ENCODE measurements at places on chromosomes 6 and 20.

DNA sequence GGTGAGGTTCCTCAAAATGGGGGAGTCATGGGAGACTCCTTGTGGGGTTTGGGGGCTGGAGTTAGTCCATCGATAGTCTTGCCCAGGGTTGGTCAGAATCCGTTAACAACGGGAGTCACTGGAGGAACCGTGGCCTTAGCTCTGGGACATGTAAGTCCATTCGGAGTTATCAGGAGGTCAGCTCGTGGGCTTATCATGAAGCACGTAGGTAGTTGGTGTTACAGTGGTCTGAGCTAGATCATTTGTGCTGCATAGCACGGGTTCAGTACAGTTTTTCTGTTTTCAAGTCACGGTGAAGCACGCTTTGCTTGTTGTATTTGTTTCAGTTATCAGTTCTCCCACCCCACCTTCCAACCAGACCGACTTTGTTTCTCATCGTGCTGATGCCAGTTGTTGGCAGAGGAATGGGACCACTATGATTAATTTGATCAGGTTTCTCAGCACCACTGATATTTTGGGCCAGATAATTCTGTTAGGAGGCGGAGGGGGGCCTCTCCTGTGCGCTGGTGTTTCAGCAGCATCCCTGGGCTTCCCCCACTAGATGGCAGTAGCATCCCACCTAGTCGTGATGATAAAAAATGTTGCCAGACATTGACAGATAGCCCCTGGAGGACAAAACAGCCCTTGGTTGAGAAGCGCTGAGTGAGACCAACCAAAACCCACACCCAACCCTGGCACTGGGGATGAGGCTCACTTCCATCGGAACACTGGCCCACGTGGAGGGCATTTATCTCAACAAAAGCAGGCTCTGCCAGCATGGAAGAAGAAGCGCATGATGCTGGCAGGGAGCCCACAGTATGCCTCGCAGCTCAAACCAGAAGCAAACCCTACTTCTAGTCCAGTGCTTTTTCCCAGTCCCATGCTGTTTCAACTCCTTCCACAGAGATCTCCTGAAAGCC, 2.2 kb upstream of the APMAP start:
- DNase-seq, result peak; percentile 72

DNA sequence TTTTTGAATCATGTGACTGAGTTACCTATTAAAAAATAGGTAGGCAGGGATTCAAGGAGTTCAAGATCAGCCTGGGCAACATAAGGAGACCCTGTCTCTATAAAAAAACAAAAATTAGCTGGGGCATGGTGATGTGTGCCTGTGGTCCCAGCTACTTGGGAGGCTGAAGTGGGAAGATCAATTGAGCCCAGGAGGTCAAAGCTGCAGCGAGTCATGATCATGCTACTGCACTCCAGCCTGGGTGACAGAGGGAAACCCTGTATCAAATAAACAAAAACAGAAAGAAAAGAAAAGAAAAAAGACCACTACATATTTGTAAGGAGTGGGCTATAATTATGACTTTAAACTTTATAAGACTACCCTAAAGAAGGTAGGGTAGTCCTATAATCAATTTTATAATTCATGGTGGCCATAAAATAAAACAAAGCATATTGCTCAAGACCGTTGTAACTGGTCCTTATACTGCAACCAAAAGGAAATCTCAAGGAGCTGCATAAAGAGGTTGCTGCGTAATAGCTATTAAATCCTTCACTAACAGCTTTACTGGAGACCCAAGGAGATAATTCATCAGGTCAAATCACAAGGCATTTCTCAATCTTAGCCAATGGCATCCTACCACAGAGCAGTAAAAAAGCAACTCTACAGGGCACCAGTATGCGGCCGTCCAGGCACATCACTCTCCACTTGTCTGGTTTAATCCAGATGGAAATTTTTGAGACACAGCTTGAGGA, 13.5 kb downstream of the PIGU start:
- peak; percentile 22 for DNase-seq

GRCh38 chr6:163626073-163626867, 211.8 kb downstream of the QKI start:
- DNase-seq, result no peak

DNA sequence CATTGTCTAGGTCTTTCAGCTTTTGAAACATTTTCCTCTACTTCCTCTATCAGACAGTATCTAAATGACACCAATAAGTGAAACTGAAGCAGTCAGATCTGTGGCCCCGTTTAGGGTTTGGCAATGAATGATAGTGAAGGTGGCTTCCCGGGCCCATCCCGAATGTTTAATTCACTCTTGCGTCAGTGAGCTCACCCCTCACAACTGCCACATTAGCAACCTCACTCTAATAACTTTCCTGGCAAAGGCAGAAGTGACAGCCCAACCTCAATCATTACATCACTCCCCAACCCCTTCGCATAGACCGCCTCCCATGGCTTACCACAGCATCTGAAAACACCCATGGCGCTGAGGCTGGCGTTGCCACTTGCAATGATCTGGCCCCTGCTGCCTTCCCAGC, 92.4 kb upstream of the CD83 start:
- DNase-seq, result no peak

- peak; percentile 96 for DNase-seq
Measured at GRCh38 chr6:43702534-43703440, 15.2 kb upstream of the MRPS18A start.

- DNase-seq, result no peak
Measured at GRCh38 chr20:55632592-55632991, 372.7 kb downstream of the CBLN4 start.
